ENCODE measurements at places on chromosomes 6 and 20. TPM values are rescaled to one million over a fixed set of nuclear protein-coding genes. Genes with fewer than 3 reads are reported as not detected.

Gene HLA-DRB5
- 171 TPM for total RNA-seq

DNA sequence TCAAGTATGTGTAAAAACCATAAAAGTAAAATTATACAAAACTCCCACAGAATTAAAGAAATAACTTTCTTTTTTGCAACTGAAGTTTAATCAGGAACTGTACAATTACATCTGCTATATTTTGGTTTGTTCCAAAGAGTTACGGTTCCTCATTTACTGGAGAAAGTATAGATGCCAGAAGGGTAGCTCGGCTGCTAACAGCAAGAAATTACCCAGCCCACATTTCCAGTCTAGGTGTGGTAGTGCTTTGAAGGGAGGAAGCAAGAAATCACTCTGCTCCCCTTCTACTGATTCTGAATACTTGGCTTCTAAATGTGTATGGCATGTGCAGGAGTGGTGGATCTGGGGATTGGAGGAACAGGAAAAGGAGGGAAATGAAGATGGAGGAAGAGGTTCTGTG is 441.3 kb downstream of the CDC5L start:
- no peak overlapping the region for H3K4me3 ChIP-seq
- H3K27ac ChIP-seq: no peak overlapping the region
- DNase-seq: no peak
- no peaks in the 10 kb centered on the region for H3K4me1 ChIP-seq

- no peaks in the 10 kb centered on the region for H3K4me1 ChIP-seq
- H3K27me3 ChIP-seq: no peaks in the 10 kb centered on the region
- H3K27ac ChIP-seq: peak overlapping the region; percentile 9
- H3K4me3 ChIP-seq: no peak overlapping the region
- no peaks in the 10 kb centered on the region for H3K36me3 ChIP-seq
- DNase-seq: no peak
Observed at GRCh38 chr6:165556116-165556843, 106.8 kb downstream of the PDE10A start.

DNA sequence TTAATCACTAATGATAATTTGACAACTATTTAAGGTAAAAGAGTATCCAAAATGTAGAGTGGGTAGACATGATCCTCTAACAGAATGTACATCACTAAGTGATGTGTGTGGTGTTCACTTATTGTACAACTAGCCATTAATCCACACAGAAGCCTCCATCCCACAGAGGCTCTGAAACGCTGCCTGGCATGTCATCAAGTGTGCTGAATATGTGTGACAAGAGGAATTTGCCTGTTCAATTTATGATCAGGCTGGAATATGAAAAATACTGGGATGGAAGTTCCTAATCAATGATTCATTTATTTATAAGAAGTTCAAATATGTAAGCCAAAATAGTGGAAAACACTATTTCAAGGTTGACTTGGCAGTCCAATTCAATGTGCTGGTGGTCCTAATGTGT is 72.4 kb downstream of the BACH2 start:
- no peak for DNase-seq
- no peaks in the 10 kb centered on the region for H3K27me3 ChIP-seq
- H3K4me1 ChIP-seq: no peaks in the 10 kb centered on the region
- H3K36me3 ChIP-seq: no peaks in the 10 kb centered on the region
- H3K27ac ChIP-seq: no peak overlapping the region

GRCh38 chr6:42185597-42185996 is 9.2 kb downstream of the GUCA1B start:
- H3K36me3 ChIP-seq: no peaks in the 10 kb centered on the region
- no peaks in the 10 kb centered on the region for H3K27me3 ChIP-seq
- H3K4me1 ChIP-seq: no peaks in the 10 kb centered on the region
- no peak for DNase-seq

DNA sequence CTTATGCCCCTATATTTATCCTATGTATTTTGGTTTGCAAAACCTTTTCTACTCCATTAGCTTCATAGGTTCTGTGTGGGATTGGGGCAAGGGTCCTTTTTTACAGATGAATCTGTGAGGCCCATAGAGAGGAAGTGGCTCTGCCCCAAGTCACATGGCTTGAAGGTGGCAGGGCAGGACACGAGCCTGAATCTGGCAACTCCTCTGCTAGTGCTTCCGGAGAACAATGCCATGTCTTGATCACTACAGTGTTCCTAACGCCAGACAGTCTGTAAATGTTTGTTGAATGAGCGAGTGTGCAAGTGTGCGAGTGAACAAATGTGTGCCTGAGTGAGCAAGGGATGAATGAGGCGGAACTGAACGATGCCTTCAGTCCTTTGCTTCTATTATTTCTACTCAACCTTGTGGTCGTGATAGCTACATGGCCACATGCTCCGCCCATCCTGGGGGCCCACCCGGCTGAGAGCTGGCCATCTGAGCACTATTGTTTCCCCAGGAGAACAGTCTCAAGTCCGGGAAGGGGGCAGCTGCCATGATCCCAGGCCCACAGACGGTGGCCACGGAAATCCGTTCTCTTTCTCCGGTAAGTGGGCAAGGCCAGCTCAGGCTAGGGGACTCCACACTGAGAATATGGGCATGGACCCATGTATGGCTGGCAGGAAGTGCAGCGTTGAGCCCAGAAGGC is 17.8 kb upstream of the AAR2 start:
- H3K36me3 ChIP-seq: no peaks in the 10 kb centered on the region
- no peaks in the 10 kb centered on the region for H3K27me3 ChIP-seq
- no peaks in the 10 kb centered on the region for H3K4me1 ChIP-seq

- no peak overlapping the region for H3K27ac ChIP-seq
- no peak for DNase-seq
- H3K36me3 ChIP-seq: no peaks in the 10 kb centered on the region
- no peak overlapping the region for H3K4me3 ChIP-seq
- no peaks in the 10 kb centered on the region for H3K4me1 ChIP-seq
- no peaks in the 10 kb centered on the region for H3K27me3 ChIP-seq
Observed at GRCh38 chr6:125236536-125237327, 65.0 kb downstream of the HDDC2 start.

- no peaks in the 10 kb centered on the region for H3K36me3 ChIP-seq
- H3K27ac ChIP-seq: peak overlapping the region; percentile 44
- no peaks in the 10 kb centered on the region for H3K27me3 ChIP-seq
- DNase-seq: no peak
- no peak overlapping the region for H3K4me3 ChIP-seq
- no peaks in the 10 kb centered on the region for H3K4me1 ChIP-seq
Observed at GRCh38 chr6:150686566-150686965, 86.9 kb downstream of the PLEKHG1 start.

GRCh38 chr6:16639684-16640480 is 121.4 kb downstream of the ATXN1 start:
- H3K27ac ChIP-seq: peak overlapping the region; percentile 74
- no peaks in the 10 kb centered on the region for H3K4me1 ChIP-seq
- no peaks in the 10 kb centered on the region for H3K36me3 ChIP-seq
- no peak for DNase-seq
- H3K4me3 ChIP-seq: no peak overlapping the region

DNA sequence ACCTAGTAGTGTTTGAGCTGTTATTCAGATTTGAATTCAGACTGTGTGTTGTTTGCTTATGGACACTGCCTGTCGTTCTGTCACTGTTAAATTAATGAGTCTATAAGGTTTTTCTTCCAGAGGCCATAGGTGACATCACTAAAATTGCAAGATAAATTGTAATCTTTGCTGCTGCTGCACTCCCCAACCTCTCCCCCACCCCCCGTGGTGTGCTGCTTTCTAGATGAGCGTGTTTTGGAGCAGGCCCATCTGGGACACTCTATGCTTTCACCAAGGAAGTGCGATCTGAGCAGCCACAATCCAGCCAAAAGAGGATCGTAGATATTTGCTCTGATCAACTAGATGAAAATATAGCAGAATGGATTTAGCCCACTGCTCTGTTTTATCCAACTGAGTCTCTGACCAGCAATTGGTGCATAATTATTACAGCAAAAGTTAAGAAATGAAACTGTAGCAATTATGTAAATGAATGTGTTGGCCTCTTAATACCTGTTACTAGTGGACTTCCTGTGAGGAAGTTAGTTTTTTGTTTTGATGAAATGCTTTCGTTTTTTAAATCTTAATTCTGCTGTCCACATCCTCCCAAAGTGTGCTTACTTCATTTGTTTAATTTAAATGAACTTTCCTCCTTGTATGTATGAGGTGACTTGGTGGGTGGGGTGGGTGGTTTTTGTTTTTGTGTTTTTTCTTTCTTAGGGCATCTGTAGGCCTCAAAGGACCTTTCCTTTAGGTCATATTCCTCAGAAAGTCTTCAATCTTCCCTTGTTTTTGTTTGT is 58.1 kb downstream of the RPRD1B start:
- DNase-seq: peak; percentile 59
- H3K4me1 ChIP-seq: peaks cover 12% of the 10 kb centered on the region
- H3K27me3 ChIP-seq: no peaks in the 10 kb centered on the region
- no peaks in the 10 kb centered on the region for H3K36me3 ChIP-seq
- H3K27ac ChIP-seq: peak overlapping the region; percentile 61

DNA sequence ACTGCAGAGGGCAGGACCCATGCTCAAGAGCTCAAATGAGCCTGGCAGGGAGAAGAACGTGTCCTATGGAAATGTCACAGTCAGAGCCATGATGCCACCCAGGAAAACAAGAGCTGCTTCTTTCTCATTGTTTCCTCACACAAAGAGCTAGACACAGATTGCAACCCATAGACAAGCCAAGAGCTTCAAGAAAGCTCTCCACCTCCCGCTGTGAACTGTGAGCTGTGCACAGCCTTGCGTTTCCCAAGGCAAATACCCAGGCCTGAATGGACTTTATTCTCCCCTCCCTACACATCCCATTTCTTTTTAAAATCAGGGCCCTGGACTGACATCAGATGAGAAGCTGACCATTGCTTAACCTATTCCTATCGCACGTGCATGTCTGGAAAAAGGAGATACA is 388.8 kb downstream of the RNGTT start:
- H3K27ac ChIP-seq: no peak overlapping the region
- H3K4me3 ChIP-seq: no peak overlapping the region
- no peaks in the 10 kb centered on the region for H3K4me1 ChIP-seq
- no peaks in the 10 kb centered on the region for H3K27me3 ChIP-seq
- H3K36me3 ChIP-seq: no peaks in the 10 kb centered on the region
- no peak for DNase-seq

DNA sequence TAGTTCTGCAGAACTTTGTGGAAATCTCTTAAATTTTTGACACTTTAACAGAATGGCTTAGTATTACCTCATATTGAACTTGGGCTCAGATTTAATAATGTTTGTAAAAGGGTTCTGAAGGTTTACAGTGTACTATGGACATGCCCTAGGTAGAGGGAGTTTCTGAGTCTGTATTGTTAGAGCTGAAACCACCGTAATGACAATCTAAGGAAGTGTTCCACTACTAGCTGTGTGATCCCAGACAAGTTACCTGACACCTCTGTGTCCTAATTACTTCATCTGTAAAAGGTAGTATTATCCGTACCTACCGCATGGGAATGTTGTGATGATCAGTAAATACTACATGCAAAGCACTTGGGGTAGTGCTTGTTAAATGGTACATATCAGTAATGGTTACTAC is 86.9 kb downstream of the RREB1 start:
- no peak overlapping the region for H3K27ac ChIP-seq
- H3K36me3 ChIP-seq: no peaks in the 10 kb centered on the region
- no peak overlapping the region for H3K4me3 ChIP-seq
- no peaks in the 10 kb centered on the region for H3K27me3 ChIP-seq
- no peaks in the 10 kb centered on the region for H3K4me1 ChIP-seq
